ENCODE measurements at places on chromosomes 2 and 18. TPM values are rescaled to one million over a fixed set of nuclear protein-coding genes. Genes with fewer than 3 reads are reported as not detected.
A peak's percentile ranks its signal among the peaks of the same experiment; 100 is the strongest.

DNA sequence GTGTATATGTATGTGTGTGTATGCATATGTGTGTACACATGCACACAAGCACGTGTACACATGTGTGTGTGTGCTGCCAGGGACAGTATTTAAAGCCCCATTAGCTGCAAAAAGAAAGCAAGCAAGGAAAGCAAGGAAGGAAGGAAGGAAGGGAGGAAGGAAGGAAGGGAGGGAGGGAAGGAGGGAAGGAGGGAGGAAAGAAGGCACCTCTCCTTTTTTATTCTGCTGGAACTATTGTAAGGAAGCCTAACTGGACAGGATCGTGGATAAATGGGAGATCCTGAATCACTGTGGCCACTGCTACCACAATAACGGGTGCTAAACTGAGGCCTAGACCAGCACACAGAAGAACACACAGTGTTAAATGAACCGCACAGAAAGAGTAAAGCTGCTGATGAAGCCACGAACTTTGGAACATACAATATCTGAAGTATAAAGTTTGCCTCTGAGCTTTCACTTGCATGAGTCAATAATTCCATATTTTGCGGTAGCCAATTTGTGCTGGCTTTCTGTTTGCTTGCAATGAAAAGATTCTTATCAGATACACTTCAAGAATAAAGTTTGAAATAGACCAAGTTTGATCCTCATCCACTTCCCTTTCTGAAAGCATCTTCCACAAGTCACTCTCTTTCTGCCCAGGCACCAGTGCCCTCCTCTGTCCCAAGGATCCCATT, 15.5 kb downstream of the CACNB4 start:
- no peak overlapping the region for H3K27ac ChIP-seq
- no peak overlapping the region for H3K4me3 ChIP-seq
- no peaks in the 10 kb centered on the region for H3K4me1 ChIP-seq
- H3K27me3 ChIP-seq, result no peaks in the 10 kb centered on the region

Gene CKAP2L
- 1.3 TPM for total RNA-seq

GRCh38 chr18:22032392-22032961, 136.9 kb upstream of the GATA6 start:
- no peaks in the 10 kb centered on the region for H3K4me1 ChIP-seq
- H3K27me3 ChIP-seq, result peaks cover 6% of the 10 kb centered on the region
- no peak overlapping the region for H3K27ac ChIP-seq

DNA sequence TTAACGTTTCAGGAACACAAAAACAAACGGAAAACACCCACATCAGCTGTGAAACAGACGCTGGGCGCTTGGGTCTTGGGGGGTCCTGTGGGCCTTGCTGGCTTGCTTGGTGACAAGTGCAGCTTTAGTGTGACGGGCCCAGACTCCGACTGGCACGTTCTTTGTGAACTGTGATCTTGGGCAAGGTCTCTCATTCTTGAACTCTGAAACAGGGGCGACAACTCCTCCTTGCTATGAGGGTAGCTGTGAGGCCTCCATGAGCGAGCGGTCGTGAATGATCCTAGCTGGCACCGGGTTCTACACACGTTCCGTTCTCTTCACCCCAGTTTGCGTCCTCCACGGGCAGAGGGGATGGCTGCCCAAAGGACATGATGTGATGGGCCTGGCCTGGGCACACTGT, 8.7 kb upstream of the COLEC11 start:
- H3K4me3 ChIP-seq, result no peak overlapping the region
- peaks cover 3% of the 10 kb centered on the region for H3K4me1 ChIP-seq

- H3K27ac ChIP-seq, result no peak overlapping the region
- H3K27me3 ChIP-seq, result no peaks in the 10 kb centered on the region
- no peak for DNase-seq
- H3K36me3 ChIP-seq, result no peaks in the 10 kb centered on the region
Measured at GRCh38 chr18:63146828-63147409, 172.7 kb downstream of the BCL2 start.

Gene TFPI
- 311 TPM for total RNA-seq

DNA sequence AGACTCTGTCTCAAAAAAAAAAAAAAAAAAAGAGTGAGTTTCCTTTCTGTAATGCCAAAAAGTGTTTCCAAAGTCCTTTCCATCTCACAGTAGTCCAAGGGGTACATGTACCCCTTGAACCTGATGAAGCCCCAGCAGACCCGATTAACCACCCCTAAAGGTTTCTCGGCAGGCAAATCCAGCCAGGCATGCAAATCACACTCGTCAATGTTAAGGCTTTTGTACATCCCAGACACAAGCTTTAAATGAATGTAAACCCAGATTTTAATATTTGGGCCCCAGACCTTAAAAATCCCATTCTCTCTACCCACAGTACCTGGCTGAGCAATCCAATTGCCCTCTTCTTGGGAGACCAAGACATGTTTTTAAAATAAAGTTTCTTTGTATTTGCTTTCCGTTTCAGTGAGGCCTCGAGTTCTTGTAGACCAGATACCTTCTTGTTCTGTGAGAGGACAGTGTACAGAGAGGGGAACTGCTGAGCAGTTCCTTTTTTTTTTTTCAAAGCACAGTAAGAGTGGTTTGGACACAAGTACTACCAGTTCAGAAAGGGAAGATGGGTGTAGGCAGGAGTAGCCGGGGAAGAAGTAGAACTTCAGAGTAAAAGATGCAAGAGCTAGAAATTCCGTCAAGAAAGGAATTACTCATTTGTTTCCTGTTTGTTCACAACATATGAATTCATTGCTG, at the start of gene NLRC4:
Gene NLRC4 (minus strand): TSS at position 465 of the 684 bp plus-strand sequence. CDS start 8,111 bp downstream, outside the sequence.
- H3K36me3 ChIP-seq, result no peaks in the 10 kb centered on the region
- H3K27ac ChIP-seq, result peak within 1 kb of the TSS; percentile 73
- H3K4me3 ChIP-seq, result peak within 1 kb of the TSS; percentile 45
- no peak for DNase-seq
- no peaks in the 10 kb centered on the region for H3K27me3 ChIP-seq
- H3K4me1 ChIP-seq, result no peaks in the 10 kb centered on the region

Gene ST8SIA5
- not detected for total RNA-seq

- no peak overlapping the region for H3K4me3 ChIP-seq
- peaks cover 31% of the 10 kb centered on the region for H3K4me1 ChIP-seq
- DNase-seq, result no peak
- no peaks in the 10 kb centered on the region for H3K36me3 ChIP-seq
- H3K27me3 ChIP-seq, result no peaks in the 10 kb centered on the region
Measured at GRCh38 chr2:174607989-174608865, 10.6 kb upstream of the WIPF1 start.

Gene ANO7
- 1.3 TPM for total RNA-seq

Gene FBXO36
- total RNA-seq, result 3.3 TPM

GRCh38 chr2:139259422-139260051, 479.3 kb upstream of the NXPH2 start:
- no peak overlapping the region for H3K4me3 ChIP-seq
- no peak overlapping the region for H3K27ac ChIP-seq
- no peak for DNase-seq
- H3K36me3 ChIP-seq, result no peaks in the 10 kb centered on the region
- no peaks in the 10 kb centered on the region for H3K27me3 ChIP-seq

- no peak overlapping the region for H3K4me3 ChIP-seq
- no peaks in the 10 kb centered on the region for H3K27me3 ChIP-seq
- H3K36me3 ChIP-seq, result no peaks in the 10 kb centered on the region
- no peak for DNase-seq
Measured at GRCh38 chr2:150806336-150806735, 318.9 kb upstream of the RND3 start.

Gene IL36B
- total RNA-seq, result not detected

GRCh38 chr2:198883604-198884003, 574.1 kb downstream of the SATB2 start:
- H3K36me3 ChIP-seq, result no peaks in the 10 kb centered on the region
- H3K4me1 ChIP-seq, result no peaks in the 10 kb centered on the region
- no peak overlapping the region for H3K4me3 ChIP-seq
- H3K27ac ChIP-seq, result no peak overlapping the region
- no peaks in the 10 kb centered on the region for H3K27me3 ChIP-seq
- no peak for DNase-seq

- H3K27ac ChIP-seq, result no peak overlapping the region
- no peaks in the 10 kb centered on the region for H3K27me3 ChIP-seq
- no peaks in the 10 kb centered on the region for H3K36me3 ChIP-seq
- H3K4me3 ChIP-seq, result no peak overlapping the region
- no peak for DNase-seq
Measured at GRCh38 chr18:76461692-76462325, 33.2 kb downstream of the ZNF516 start.

GRCh38 chr2:216404010-216404618, 8.2 kb upstream of the SMARCAL1 start:
- H3K27ac ChIP-seq, result no peak overlapping the region
- H3K4me1 ChIP-seq, result no peaks in the 10 kb centered on the region
- H3K36me3 ChIP-seq, result no peaks in the 10 kb centered on the region
- H3K27me3 ChIP-seq, result no peaks in the 10 kb centered on the region

- H3K27me3 ChIP-seq, result no peaks in the 10 kb centered on the region
- H3K4me3 ChIP-seq, result no peak overlapping the region
- H3K36me3 ChIP-seq, result no peaks in the 10 kb centered on the region
- H3K4me1 ChIP-seq, result no peaks in the 10 kb centered on the region
- no peak for DNase-seq
Measured at GRCh38 chr2:65675350-65675749, 243.0 kb upstream of the SPRED2 start.

DNA sequence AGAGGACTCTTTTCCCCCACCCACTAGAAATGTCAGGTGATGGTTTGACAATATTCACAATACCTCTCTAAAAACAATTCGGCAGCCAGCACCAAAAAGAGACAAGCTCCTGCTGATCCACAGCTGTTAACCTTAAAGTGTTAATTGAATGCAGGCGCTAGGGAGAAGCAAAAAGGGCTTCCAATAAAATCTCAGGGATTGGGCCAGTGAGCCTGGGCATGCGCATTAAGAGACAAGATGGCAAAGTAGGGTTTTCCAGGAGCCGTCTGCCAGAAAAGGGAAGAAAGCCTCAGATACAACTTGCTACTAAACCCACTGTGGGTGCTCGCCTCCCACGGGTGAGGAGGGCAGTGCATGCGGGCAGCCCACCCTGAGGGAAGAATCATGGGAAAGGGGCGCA, 98.8 kb downstream of the HS6ST1 start:
- H3K36me3 ChIP-seq, result no peaks in the 10 kb centered on the region
- H3K4me3 ChIP-seq, result no peak overlapping the region
- no peak for DNase-seq
- no peak overlapping the region for H3K27ac ChIP-seq
- H3K27me3 ChIP-seq, result no peaks in the 10 kb centered on the region
- no peaks in the 10 kb centered on the region for H3K4me1 ChIP-seq

Data from lower lobe of right lung (tissue), 2 donors.